Midbrain (tissue), 1 donor: ENCODE measurements at places on chromosomes 1 and 21.

DNA sequence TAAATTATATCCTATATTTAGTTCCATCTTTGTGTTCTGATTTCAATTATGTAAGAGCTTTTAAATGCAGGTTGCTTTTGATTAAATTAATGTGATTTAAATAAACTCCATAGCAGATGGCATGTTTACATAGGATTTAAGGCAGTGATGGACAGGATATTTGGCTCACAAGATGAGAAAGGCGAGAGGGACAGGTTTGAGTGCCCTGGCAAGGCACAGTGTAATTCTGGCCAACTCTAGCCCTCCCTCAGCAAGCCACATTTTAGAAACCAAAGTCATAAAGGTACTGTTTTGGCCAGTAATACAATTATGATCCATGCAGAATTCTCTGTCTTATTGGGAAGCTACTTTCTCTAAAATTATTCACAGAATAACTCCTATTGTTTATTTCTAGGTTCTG, 50.6 kb upstream of the C1orf146 start:
- DNase-seq, result no peak

DNA sequence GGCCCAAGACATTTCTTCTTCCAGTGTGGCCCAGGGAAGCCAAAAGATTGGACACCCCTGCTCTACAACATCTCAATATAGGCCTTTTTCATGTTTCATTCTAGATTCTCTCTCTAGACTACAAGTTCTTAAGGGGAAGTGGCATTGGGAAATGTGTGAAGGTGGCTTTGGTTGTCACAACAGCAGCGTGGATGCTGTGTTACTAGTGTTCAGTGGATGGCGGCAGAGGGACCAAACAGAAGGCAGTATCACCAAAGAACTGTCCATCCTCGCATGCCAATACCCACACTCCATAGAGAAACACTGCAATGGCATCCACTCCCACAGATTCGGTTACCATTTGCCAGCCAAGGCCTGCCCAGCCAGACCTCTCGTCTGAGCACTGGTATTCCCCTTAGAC, 24.3 kb upstream of the IFNAR2 start:
- no peak for DNase-seq

GRCh38 chr1:168331569-168331968, 50.9 kb downstream of the TBX19 start:
- DNase-seq, result no peak

GRCh38 chr1:152912471-152912870, 4.1 kb downstream of the IVL start:
- no peak for DNase-seq

- peak; percentile 11 for DNase-seq
These were observed 34.4 kb upstream of the SLC30A1 start for GRCh38 chr1:211613108-211613947.

GRCh38 chr1:18778437-18778836, 81.0 kb downstream of the TAS1R2 start:
- no peak for DNase-seq

DNA sequence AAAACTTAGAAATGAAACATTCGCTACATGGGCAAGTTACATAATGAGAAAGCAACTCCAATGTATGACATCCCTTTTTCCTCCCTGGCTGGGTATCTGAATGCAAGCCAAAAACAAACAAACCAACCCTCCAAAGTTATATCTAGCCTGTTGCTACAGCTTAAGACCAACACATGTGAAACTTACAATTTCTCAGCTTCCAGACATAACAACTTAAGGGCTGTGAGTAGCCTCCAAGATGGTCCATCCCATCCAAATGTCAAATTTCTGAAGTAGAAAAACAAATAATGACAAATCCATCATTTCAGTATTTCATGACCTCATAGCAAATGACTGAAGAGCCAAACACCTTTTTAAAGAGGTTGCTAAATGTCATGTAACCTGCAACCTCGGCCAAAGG, 19.9 kb downstream of the SETD4 start:
- no peak for DNase-seq

DNA sequence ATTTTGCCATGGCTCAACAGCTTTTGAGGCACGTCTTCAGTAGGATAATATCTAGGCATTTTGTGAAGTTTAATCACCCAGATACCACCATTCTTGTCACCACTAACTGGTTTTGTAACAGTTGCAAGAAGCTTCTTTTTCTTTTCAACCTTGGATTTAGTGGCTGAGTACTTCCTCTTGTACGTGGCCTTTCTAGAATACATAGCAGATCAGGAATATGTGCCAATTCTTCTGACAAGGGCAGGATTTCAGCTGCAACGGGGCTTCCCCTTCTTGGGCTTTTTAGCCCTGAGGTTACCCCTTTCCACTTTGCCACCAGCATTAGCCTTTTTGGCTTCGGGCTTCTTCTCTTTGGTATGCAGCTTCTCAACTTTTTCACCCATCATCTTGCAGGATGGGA, 79.3 kb upstream of the WARS2 start:
- no peak for DNase-seq

DNA sequence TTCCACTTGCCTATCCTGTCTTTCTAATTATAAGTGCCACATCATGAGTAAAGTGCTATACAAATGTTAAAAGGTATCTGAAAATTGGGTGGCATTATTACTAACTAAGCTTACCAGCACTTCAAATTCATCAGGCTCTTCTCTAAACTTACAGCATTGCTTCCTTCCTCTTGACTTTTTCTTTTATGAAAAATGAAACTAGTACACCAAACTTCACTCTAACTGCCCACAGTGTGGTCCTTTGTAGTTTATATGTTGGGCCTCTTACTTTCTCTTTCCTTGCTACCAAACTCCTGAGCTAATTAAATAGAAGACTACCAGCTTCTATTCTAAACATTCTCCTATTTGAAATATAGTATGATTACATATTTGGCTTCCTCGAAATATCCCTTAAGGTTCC, 81.8 kb downstream of the NOTCH2 start:
- no peak for DNase-seq
